ENCODE measurements at places on chromosomes 12 and 14.

DNA sequence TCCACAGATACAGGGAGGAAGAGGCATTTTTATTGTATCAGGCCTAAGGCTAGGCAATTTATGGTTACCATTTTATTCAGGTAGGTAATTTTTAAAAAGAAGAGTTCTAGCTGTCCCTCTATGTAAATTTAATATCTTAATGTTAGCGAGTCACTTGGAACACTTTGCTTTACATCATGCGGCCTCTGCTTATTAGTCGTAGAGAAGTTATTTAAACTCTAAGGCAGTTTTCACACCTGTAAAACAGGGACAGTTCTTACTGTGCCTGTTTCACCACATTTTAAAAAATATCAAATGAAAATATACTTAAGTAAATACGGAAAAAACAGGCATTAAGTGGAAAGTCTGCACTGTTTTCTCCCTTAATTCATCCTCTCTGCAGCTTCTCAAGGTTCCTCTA is 71.4 kb upstream of the POC1B start:
- DNase-seq: no peak

- no peak for DNase-seq
These were observed 340.1 kb downstream of the GLT1D1 start for GRCh38 chr12:129193263-129193871.

DNA sequence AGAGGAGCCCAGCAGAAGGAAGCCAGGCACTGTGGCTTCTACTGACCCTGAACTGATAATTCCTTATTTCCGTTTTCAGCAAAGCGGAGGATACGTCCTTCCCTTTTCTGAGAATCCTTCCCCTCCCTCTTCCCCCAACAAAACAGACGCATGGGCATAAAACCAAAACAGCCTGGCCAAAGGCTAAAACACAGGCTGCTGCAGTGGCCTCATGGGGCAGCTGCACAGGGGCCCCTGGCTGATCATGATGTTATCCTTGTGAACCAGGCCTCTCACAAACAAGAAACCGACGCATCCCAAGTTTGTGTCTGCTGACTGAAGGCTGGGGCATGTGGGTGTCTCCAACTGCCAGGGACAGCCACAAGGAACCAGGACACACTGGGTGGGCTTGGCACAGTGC is 23.4 kb upstream of the STON2 start:
- no peak for DNase-seq

DNA sequence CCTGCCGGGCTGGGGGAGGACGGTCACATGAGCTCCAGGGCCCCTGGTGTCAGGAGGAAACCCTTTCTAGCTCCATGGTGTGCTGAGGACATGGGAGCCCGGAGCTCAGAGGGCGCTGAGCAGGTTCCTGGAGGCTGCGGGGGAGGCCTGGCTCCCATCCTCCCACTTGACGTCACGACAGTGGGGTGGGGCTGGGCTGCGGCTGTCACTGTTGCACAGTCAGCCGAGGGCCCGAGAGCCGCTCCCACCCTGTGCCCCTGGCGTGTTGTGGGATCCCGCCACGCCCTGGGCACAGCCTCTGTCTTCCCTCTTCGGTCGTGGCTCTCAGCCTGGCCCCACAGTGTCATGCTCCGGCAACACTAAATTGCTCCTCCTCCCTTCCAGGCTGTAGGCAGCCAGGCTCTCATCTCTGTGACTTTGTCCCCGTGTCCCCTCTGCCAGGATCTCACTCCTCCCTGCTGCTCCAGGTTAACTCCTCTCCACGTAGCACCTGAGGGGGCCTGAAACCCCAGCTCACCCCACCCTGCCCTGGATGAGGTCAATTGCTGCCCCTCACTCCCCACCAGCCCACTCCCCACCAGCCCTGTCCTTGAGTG is 33.0 kb downstream of the BEGAIN start:
- no peak for DNase-seq

GRCh38 chr12:54937376-54937775 is 47.2 kb downstream of the TESPA1 start:
- DNase-seq: no peak
